Putamen (tissue), 1 donor: ENCODE measurements at places on chromosomes 3 and 15.

GRCh38 chr15:90307661-90308060 is 42.2 kb downstream of the NGRN start:
- no peak for DNase-seq

DNA sequence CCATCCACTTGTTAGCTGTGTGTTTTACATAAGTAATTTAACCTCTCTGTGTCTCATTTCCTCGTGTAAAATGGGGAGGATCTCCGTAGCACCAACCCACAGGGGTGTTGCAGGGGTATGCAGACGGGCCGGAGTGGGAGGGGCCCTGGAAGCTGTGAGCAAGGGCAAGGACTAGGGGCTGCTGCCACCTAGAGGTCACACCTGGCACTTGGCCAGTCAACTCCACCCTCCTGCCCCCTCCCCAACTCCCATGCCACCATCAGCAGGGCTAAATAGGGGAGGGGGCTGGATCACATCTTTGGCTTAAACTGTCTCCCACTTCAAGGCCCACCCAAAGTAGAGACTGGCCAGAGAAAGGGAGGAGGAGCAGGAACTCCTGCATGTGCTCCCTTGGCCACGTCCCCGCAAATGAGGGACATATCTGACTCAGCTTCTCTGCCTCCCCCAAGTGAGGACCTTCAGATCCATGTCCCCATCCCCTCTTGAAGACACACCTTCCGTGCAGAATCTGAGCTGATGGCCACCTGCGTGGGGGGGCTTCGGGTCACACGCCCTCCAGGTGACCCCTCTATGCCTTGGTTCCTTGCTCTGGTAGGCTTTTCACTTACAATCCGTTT is 2.6 kb downstream of the CCDC9B start:
- DNase-seq: peak; percentile 49

DNA sequence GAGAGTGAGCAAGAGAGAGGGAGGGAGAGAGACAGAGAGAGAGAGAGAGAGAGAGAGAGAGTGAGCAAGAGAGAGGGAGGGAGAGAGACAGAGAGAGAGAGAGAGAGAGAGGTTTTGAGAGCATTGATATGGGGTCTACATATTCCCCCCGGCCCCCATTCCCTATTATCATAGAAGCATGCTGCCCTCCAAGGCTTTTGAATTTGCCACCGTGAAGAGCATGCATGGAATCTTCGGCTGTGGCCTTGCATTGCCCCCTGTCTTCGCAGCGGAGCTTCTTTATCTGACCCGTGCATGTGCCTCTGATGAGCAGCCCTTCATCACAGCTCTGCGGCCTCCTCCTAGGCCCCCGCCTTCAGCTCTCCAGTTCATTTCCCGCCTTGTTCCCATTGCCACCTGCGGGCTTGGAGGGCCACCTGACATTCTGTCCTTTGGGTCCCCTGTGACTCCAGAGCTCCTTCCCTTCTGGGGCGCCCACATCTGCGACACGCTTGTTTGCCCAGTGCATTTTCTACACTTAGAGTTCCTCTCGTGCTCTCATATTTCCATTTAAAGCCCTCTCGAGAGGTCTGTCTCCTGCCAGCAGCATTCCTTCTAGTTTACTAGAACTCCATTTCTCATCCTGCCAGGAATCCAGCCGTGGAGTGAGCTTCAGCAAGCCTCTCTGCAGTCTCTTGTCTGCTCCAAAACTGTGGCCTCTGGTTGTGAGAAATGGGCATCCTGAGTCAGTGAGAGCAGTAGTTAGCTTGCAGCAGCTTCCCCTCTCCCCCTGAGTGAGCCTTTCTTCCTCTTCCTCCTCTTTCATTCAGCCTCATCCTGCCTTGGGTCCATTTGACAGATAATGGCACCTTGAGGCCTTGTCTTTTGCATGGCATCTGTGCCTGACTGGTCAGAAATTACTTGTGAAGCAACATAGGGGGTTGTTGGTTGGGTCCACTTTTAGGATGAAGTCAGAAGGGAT is 25.3 kb downstream of the LPP start:
- no peak for DNase-seq

GRCh38 chr3:149366031-149366430 is 11.4 kb downstream of the TM4SF1 start:
- no peak for DNase-seq
